ENCODE measurements at places on chromosomes 16 and 17.

- no peak for DNase-seq
These were observed 42.4 kb downstream of the SYT17 start for GRCh38 chr16:19210280-19210924.

DNA sequence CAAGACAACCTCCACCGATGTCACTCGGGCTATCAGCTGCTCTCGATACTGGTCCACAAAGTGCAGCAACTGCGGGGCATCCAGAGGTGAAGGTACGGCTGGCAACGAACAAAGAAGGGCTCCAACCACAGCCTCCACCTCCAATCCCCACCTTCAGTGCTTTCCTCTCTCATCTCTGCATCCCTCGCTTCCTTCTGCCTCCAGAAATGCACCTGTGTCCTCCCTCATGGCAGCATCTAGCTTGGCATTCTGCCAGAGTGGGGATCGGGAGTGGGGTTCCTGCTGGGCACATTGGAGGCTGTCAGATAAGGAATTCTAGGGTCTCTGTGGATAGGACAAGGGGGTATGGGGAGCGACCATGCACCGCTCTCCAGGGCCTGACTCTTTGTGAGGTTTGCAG, 28.6 kb downstream of the MIS12 start:
- DNase-seq: no peak

- no peak for DNase-seq
These were observed 194.9 kb downstream of the RBFOX3 start for GRCh38 chr17:79415909-79416308.

GRCh38 chr17:36641331-36641876, 40.0 kb downstream of the MRM1 start:
- no peak for DNase-seq

- DNase-seq: no peak
These were observed 187.0 kb downstream of the CCDC182 start for GRCh38 chr17:57557834-57558681.

- no peak for DNase-seq
These were observed 261.3 kb downstream of the ZFHX3 start for GRCh38 chr16:72786606-72787005.

DNA sequence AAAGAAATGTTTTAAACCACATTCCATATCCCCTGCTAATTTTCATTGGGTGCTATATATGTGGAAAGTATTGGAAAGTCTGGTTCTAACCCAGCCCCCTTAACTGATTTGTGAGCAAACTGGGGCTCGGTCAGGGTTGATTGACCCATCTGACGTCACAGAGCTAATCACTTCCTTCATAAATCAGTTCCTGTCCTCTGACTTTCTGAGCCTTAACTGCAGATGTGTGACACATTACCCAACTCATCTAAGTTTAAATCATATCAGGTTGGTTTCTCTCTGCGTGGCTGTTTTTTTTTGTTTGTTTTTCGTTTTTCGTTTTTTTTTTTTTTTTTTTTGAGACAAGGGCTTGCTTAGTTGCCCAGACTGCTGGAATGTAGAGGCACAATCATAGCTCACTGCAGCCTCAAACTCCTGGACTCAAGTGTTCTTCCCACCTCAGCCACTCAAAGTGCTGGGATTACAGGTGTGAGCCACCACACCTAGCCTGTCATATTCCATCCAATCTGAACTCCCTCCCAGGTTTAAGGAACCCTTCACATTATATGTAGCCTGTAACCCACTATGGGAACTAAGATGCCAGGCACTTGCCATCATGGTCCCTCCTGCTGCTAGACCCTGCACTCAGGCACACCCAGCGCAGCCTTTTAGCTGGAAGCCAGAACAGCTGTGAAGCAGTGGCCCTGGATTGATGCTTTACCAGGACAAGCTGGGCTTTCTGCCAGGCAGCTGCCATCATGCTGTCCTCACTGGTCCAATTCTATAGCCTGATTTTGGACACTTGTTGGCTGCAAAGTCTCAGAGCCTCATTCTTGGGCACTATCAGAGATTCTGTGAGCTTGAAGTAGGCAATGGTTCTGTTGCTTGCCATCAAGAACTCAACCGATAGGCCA, 6.9 kb upstream of the BPTF start:
- no peak for DNase-seq

GRCh38 chr16:4245077-4245791, 3.4 kb upstream of the SRL start:
- no peak for DNase-seq

DNA sequence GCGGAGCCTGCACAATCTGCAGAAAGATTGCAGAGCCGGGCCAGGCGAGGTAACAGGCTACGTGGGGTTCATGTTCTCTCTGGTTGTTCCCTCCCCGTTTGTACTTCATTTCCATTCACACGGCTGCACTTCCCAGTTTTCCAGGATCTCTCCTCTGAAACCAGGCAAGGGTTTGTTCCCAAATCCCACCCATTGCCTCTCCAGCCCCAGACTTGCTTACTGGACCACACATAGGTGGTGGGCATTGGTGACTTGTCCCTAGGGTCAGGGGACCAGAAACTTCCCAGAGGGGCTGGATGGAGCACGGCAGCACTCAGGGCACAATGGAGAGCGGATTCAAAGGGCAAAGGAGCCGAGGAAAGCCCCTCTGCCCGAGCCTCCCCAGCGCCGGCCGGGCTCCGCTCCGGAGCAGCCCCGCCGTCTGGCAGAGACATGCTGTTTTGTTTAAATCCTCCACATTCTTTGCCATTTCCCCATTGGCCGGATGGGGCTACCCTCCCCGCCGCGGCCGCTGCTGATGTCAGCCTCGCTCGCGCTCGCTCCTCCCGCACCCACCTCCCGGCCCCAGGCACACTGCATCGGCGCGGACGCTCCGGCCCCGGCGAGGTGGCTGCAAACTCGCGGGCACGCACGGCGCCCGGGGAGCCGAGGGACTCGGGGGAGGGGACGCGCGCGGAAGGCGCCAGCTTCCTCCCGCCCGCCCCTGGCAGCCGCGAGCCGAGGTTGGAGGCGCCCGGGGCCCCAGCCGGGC, at the start of gene PITPNC1:
Gene PITPNC1 (plus strand): TSS at position 545 of the 751 bp plus-strand sequence.
- peak; percentile 61 for DNase-seq

DNA sequence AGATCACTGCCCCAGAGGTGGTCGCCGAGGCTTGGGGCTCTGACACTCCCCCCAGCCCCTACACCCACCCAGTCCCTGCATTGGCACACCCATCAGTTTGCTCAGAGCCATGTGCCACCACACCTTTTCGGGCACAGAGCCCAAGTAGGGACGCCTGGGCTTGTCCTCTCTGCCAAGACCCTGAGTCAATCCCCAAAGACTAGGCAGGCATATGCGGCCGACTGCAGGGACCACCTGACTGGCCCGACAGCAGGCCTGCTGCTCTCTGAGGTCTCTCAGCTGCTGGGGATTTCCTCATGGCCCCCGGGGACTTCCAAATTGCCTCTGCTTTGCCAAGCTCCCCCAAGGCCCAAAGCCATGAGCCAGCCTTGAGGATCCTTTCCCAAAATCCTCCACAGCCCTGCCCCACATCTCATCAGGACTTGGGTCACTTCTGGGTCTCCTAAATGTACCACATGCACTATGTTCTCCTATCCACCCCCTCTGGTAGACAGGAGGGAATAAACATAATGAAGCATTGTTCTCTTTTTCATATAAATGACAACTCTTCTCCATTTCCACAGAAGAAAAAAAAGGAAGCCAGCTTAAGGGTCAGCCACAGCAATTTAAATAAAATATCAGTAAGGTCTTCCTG, 30.6 kb downstream of the MYO18A start:
- no peak for DNase-seq

GRCh38 chr17:72566671-72567484, 446.1 kb downstream of the SOX9 start:
- DNase-seq: no peak

GRCh38 chr17:63191610-63192009, 225.6 kb downstream of the TANC2 start:
- DNase-seq: no peak

DNA sequence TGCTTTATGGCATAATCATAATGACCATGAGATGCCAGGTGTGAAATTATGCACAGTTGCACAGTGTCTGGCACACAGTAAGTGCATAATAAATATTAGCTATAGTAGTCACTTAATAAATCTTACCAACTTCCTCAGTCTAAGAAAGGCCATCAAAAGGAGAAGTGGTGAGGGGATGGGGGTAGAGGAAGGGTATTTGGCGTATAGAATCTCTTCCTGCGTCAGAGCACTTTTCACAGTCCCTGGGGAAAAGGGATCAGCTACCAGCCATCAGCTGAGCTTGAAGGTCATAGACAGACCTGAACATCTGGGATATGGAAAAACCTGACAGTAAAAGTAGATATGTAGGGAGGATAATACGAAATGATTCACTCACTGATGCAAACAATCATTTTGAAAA, 5.8 kb downstream of the CRHR1 start:
- peak; percentile 57 for DNase-seq

DNA sequence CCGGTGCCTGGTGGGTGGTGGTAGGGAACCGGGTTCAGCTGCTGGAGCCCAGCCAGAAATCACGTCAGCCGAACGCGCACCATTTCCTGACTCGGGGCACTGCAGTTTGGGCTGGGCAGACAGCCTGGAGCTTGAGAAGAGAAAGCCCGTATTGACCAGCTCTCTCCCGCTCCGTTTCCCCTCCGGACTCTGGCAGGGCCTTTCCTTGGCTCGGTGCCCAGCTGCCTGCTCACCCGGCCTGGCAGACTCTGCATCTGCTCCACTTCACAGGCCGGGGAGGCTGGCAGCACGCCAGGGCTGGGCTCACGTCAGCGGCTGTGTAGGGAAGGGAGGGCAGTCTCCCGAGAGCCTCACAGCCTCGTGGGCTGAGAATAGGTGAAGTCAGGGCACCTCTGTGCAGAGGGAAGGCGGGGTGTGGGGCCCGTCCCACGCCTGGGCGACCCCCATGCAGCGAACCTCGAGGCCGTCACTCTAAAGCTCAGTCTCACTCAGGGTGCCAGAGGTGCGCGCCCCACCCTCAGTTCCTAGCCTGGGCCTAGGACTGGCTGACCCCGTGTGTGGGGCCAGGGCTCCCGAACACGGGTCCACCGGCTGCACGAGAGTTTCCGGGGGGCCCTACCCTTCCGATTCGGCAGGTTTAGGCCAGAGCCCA, 59.1 kb downstream of the OR1D5 start:
- peak; percentile 84 for DNase-seq

DNA sequence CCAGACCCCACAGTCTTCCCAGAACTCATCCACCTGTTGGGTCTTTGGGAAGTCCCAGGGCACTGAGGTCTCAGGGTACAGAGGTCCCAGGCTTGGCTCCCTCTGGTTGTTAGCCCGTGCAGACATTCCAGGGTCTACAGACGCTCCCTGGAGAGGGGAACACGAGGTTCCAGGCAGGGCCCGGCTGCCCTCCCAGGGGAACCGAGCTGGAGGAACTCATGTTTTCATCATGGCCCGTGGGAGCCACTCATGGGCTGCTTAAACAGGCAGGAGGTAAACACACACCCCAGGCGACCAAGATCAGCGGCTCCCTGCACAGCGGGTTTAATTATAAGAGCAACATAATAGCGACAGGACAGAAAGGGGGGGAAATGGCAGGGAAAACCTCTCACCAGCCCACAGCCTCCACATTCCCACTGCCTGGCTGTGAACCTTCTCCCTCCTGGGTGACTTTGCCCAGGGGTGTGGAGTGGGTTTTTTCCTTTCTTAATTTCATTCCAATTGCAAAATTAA, 36.5 kb downstream of the TRARG1 start:
- DNase-seq: peak; percentile 41

DNA sequence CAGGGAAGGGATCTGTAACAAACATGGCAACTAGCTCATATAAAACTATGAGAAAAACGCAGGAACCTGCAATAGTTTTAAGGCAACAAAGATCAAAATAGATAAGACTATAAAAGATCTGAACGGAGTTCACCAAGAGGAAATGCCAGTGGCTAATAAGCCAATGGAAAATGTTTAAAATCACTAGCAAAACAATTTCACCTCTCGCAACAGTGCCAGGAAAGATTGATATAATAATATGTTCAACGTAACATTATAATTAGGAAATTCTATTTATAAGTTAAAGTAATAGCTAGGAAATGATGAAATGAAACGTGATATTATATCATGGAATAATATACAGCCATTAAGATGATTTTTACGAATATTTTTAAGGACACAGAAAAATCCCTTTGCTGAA, 16.0 kb downstream of the MRC2 start:
- DNase-seq: no peak

GRCh38 chr17:39671651-39672521, 3.6 kb downstream of the PNMT start:
- DNase-seq: no peak

- no peak for DNase-seq
These were observed 22.0 kb downstream of the C16orf87 start for GRCh38 chr16:46808997-46809396.

GRCh38 chr17:82614095-82614631, 34.1 kb downstream of the WDR45B start:
- DNase-seq: no peak

DNA sequence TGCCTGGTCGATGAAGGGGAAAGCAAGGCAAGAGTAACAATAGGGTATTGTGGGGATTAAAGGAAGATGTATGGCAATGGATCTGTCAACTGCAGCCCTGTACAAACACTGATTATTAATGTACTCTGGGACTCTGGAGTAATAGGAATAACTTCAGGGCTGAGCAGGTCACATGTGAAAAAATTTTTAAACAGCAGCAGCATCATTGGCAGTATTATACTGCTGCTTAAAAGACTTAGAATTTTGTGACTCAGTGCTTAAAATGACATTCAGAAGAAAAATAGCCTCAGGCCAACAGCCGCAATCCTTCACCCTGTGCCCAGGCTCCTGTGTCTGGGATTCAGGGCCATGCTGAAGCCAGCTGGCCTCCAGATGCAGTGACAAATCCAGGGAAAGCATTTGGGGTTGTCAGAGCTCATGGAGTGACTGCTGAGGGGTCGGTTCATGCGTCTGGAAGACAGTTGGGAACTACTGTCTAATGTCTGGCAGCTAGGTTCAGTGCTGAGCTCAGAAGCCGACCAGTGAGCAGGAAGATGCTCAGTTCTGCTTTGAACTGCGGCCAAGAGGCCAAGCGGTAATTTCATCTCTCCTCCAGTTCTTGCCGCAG, 22.2 kb downstream of the TEX2 start:
- no peak for DNase-seq

DNA sequence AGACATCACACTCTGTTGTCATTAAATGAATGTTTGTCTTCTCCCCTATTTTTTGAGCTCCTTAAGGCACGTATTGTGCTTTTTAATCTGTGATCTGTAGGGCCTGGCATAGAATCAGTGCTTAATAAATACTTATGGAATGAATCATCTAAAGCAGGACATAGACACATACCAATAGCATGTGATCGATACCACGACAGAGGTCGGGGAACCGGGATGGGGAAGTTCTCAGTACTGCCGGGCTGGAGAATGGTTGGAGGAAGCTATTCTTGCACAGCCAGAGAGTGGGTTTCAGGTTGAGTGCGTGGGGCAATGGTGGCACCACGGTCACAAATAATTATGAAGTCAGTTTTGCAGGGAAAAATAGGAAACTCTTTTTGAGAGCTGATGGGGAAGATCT, 26.8 kb downstream of the NLRP1 start:
- no peak for DNase-seq

- no peak for DNase-seq
These were observed 5.6 kb downstream of the GFAP start for GRCh38 chr17:44909681-44910144.

Measured in DMS153 (cell line).